ENCODE measurements at places on chromosomes 3 and 15. TPM values are rescaled to one million over a fixed set of nuclear protein-coding genes. Genes with fewer than 3 reads are reported as not detected.

- no peak overlapping the region for H3K4me3 ChIP-seq
- H3K27ac ChIP-seq = peak overlapping the region; percentile 76
These were observed 85.7 kb upstream of the MYZAP start for GRCh38 chr15:57505949-57506391.

The IDH3A gene
- 93.7 TPM for polyA plus RNA-seq

- no peaks in the 10 kb centered on the region for H3K27me3 ChIP-seq
- H3K27ac ChIP-seq = no peak overlapping the region
- no peaks in the 10 kb centered on the region for H3K4me1 ChIP-seq
- H3K36me3 ChIP-seq = no peaks in the 10 kb centered on the region
- H3K4me3 ChIP-seq = no peak overlapping the region
- DNase-seq = no peak
These were observed 383.7 kb downstream of the FEZF2 start for GRCh38 chr3:61989681-61990080.

The SLC2A2 gene
- polyA plus RNA-seq = 0.27 TPM

The ZNF80 gene
- not detected for polyA plus RNA-seq

DNA sequence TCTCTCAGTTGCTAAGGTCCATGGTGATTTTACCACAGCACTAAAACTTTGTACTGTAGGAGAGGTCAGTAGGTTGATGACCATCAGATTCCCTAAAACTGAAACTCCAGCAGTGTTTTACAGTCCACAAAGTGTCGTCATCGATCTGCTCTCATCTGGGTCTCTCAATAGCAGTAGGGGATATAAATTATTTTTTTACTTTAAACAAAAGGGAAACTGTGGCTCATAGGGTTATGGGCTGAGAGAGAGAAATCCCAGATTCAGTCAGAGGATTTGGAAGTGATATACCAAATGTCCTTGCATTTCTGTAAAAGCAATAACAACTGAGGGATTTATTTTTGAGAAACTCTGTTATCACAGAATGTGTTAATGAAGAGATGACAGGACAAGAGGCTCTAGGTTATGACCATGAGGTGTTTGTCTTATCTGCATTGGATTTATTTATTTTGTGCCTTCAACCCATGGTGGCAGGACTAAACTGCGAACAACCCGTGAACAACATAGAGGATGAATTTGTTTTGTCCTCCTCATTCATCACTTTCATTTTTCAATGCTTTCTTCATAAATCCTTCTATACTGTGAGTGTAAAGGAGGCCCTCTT lies 869.7 kb downstream of the OTOL1 start:
- H3K27ac ChIP-seq = no peak overlapping the region
- H3K4me3 ChIP-seq = no peak overlapping the region
- no peaks in the 10 kb centered on the region for H3K36me3 ChIP-seq
- no peaks in the 10 kb centered on the region for H3K4me1 ChIP-seq

DNA sequence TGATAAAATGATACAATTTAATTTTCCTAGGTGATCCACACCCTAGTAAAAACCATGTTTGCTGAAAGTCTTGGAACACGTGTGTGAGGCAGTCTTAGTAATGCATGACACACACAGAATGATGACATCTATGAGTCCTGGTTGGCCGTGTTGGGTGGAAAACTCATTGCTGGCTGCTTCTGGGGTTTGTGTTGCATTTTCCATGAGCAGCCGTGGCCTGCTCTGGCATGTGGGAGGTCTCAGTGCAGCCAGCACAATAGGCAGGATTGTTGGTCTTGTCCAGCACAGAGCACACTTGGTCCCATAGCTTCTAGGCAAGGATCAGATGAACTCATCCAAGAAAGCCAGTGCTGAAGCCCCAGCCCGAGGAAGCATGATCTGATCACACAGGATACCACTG lies 172.8 kb upstream of the UBE3A start:
- H3K27me3 ChIP-seq = no peaks in the 10 kb centered on the region
- no peaks in the 10 kb centered on the region for H3K36me3 ChIP-seq
- no peak for DNase-seq
- peaks cover 3% of the 10 kb centered on the region for H3K4me1 ChIP-seq
- no peak overlapping the region for H3K27ac ChIP-seq

- no peaks in the 10 kb centered on the region for H3K36me3 ChIP-seq
- no peak overlapping the region for H3K27ac ChIP-seq
- H3K27me3 ChIP-seq = no peaks in the 10 kb centered on the region
- no peak for DNase-seq
These were observed 48.4 kb downstream of the HES1 start for GRCh38 chr3:194184265-194184751.

GRCh38 chr3:184154885-184155643 lies at the start of gene DVL3:
Gene DVL3 (plus strand): TSS chr3:184155377. CDS start chr3:184155636, 259 bp downstream.
- H3K4me3 ChIP-seq = peak within 1 kb of the TSS; percentile 91
- peaks cover 3% of the 10 kb centered on the region for H3K36me3 ChIP-seq
- no peaks in the 10 kb centered on the region for H3K27me3 ChIP-seq

DNA sequence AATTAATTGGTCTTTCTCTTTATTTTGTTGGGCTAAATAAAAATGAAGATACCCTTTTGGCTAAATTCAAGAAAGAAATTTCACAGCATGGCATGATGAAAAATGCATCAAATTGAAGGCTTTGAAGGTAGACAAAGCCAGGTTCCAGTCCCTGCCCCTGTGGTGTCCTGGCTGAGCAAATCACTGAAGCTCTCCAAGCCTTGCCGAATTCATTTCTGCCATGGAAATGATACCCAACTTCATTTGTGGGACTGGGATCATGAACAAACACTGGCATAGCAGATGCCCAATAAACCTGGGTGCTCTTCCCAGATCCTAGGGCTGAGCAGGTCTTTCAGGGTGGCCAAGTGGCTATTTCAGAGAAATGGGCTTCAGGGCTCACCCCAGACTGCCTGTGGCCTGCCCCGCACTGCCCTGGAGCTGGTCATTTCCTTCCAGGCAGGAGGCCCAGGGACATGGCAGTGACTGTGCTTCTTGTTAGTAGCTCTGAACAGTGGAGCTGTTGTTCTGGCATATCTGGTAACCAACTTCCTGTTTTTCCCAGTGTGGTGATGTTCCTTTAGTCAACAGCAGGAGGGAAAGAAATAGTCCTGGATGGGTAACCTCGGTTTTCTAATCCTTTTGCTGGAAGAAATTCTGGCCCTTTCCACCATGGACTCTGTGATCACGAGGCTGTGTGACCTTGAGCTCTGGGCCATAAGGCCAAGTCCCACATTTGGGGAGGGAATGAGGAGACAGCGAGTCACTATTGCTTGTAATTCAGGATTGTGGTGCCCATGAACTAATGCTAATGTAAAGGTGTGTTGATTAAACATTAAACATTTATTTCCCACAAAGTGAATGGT lies 47.6 kb downstream of the CTDSPL start:
- H3K4me1 ChIP-seq = peaks cover 39% of the 10 kb centered on the region
- no peak overlapping the region for H3K4me3 ChIP-seq
- H3K36me3 ChIP-seq = no peaks in the 10 kb centered on the region
- DNase-seq = no peak
- peak overlapping the region; percentile 91 for H3K27ac ChIP-seq
- no peaks in the 10 kb centered on the region for H3K27me3 ChIP-seq

GRCh38 chr3:191282251-191283185 lies 46.7 kb upstream of the CCDC50 start:
- H3K4me3 ChIP-seq = no peak overlapping the region
- H3K27me3 ChIP-seq = no peaks in the 10 kb centered on the region
- no peak for DNase-seq

GRCh38 chr15:85582131-85583079 lies 202.0 kb downstream of the AKAP13 start:
- H3K4me3 ChIP-seq = peak overlapping the region; percentile 20
- peaks cover 8% of the 10 kb centered on the region for H3K4me1 ChIP-seq
- H3K27ac ChIP-seq = peak overlapping the region; percentile 65
- peaks cover 6% of the 10 kb centered on the region for H3K36me3 ChIP-seq
- H3K27me3 ChIP-seq = no peaks in the 10 kb centered on the region
- peak; percentile 17 for DNase-seq

DNA sequence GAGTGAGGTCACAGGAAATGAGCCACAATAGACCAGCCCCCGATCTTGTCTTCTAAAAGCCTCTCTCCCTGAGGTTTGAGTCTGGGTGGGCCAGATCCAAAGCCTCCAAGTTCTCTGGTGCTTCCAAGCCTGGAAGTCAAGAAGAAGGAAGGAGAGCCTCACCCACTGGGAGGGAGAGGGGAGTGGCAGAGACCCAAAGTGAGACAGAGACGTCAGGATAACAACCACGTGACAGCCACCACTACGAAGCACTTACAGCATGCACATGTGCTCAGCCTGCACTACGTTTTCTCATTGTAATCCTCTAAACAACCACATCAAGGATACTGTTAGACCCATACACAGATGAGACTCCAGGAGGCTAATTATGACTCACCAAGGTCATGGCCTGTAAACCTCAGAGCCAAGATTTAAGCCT lies 197.3 kb upstream of the LINGO1 start:
- DNase-seq = no peak
- no peak overlapping the region for H3K27ac ChIP-seq
- peaks cover 25% of the 10 kb centered on the region for H3K4me1 ChIP-seq
- no peak overlapping the region for H3K4me3 ChIP-seq

GRCh38 chr3:4751502-4752101 lies 227.6 kb upstream of the BHLHE40 start:
- no peak for DNase-seq
- H3K36me3 ChIP-seq = no peaks in the 10 kb centered on the region
- H3K27me3 ChIP-seq = no peaks in the 10 kb centered on the region
- no peak overlapping the region for H3K4me3 ChIP-seq
- peaks cover 3% of the 10 kb centered on the region for H3K4me1 ChIP-seq

Measured in spinal cord (tissue), 10 donors.